Nephron progenitor cell (in vitro differentiated cells): ENCODE measurements at places on chromosomes 12 and 14.

GRCh38 chr12:58566599-58566998 is 353.7 kb downstream of the LRIG3 start:
- DNase-seq, result no peak

DNA sequence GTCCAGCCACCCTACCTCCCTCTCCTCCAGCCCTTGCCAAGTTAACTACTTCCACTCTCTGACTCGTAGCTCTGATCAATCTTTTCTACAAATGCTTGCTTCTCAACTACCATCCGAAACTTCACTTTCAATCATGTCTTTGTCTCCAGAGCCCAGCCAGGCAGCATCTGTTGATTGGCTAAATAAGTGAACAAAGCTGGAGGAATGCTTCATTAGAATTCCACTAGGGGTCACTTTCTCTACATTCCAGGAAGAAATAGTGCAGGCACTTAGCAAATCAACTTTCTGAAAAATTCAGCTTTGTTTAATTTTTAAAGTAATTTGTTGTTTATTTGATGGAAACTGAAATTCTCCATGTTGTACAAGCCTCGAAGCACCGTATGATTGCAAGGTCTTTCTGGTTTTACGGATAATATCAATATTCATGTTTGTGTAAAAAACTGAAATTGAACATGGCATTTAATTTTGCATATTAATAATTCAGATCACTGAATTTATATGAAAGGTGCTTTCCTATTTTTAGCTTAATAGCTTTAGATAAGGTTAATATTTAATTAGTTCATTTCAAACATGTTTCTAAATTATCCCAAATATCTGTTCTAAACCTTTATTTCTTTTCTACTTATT is 32.4 kb upstream of the HELB start:
- no peak for DNase-seq

GRCh38 chr14:92954933-92955332 is 32.0 kb downstream of the CHGA start:
- DNase-seq, result no peak

DNA sequence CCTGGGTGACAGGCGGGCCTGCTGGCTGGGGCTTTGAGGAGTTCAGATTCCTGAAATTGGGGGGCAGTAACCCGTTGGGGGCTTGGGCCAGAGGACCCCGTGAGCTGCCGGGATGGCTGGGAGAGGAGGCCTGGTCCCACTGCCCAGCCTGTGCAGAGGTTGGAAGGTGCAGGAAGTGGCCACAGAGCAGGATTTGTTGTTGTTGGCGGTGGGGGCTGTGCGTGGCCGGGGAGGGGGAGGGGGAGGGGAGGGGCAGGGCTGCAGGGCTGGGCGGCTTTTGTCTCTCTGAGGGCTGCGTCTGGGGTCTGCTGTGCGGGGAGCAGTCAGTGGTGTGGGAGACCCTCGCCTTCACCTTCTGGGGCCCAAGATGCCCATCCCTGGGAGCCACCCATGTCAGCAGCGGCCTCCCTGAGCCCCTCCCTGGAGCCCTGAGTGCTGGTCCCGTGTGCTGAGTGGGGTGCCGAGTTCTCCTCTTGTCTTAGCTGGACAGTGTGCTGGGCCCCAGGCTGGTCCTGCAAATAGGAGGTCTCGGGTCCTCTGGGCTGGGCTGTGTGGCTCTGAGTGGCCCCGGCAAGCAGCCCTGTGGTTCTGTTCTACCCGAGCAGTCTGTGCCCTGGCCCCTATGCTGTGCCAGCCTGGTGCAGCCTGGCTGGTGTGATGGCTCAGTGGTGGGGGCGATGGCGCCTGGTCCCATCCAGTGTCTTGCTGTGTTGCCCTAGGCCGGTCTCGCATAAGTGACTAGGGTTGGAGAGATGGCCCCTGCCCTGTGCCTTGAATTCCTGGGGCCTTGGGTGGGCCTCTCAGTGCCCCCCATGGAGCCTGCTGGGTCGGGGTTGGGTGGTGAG is 10.3 kb downstream of the KIF26A start:
- DNase-seq, result no peak

DNA sequence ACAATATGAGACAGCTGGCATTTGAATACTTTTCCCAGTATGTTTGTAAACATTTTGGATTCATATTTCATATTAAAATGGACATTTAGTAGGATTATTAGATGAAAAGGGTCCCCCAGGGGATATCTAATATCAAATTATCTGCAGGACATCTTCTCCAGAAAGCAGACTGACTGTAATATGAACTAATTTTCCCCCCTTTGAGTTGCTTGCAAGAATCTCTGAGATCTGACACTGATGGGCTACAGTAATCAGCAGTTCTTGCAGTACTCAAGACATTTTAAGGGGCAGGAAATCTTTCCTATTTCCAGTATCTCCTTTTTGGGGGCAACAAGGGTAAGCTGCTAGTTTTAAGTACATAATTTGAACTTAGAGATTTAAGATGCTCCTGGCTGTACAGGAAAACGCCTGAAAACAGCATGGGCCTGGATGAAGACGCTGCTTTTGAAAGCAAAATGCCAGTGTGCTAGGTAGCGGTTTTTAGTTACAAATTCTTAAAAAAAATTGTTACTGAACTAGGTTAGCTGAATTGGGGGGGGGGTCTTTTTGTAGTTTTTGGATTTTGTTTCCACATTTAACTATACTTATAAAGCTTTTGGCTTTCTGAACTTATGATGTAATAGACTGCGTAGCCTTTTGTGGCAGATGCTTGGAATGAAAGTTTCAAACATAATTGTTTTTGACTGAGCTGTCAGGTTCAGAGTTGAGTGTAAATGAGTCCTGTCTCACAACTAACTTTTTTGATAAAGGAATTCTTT is 2.2 kb downstream of the FRMD6 start:
- no peak for DNase-seq

DNA sequence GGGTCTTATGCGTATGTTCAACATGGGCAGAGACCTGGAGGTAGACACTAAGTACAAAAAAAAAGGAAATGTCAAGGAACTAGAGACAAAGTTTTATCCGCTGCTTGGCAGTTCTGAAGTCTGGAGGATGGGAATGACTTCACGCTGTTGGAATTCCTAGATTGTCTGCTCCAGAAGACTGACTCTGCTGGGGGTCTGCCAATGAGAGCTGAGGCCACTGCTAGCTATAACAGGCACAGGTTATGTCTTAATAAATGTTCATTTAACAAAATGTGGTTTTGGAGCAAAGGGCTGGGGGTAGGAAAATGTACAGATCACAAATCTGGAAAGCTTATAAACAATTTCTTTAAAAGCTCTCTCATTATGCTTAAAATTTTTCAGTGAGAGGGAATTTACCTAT is 5.9 kb downstream of the RNASE8 start:
- DNase-seq, result no peak

- DNase-seq, result no peak
Measured at GRCh38 chr14:63996625-63997220, 143.9 kb downstream of the SYNE2 start.

DNA sequence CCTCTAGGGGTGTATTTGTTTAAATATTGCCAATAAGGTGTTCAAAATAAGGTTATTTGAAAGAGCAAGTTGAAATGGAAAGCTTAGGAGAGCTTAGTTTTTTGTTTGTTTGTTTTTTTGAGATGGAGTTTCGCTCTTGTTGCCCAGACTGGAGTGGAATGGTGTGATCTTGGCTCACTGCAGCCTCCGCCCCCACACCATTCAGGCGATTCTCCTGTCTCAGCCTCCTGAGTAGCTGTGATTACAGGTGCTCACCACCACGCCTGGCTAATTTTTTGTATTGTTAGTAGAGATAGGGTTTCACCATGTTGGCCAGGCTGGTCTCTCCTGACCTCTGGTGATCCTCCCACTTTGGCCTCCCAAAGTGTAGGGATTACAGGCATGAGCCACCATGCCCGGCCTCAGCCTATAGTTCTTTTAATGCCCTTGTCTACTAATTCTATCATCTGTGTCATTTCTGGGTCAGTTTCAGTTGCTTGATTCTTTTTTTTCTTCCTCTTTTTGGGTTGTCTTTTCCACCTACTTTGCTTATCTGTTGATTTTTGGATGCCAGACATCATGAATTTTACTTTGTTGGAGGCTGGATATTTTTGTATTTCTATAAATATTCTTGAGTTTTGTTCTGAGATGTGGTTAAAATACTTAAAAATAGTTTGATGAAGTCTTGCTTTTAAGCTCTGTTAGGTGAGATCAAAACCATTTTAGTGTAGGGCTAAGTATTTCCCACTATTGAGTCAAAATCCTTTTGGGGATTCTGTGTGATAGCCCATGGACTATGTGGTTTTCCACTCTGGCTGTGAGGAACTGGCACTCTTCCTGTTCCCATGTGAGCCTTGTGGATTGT is 18.7 kb downstream of the RCOR1 start:
- no peak for DNase-seq

- DNase-seq, result no peak
Measured at GRCh38 chr12:124564971-124565491, 2.4 kb downstream of the NCOR2 start.

- DNase-seq, result no peak
Measured at GRCh38 chr12:108911915-108912314, 32.0 kb downstream of the DAO start.

DNA sequence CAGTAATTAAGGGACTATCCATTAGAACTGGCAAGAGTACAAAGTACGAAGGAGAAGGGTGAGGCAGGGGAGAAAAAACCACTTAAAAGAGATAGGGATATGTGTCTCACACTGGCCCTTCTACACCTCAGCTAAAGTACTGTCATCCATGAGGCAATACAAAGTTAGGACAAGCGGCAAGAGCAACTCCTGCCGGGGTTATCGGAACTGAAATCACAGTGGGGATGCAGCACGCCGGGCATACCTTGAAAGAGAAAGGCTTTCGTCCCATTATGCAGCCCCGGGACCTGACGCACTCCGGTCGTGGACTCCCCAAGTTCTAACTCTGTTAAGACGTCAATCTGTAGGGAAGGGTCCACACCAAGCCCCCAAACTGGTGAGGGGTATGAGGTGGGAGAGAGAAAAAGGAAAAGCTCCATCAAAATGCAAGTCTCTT is 1.1 kb downstream of the NELL2 start:
- peak; percentile 17 for DNase-seq

DNA sequence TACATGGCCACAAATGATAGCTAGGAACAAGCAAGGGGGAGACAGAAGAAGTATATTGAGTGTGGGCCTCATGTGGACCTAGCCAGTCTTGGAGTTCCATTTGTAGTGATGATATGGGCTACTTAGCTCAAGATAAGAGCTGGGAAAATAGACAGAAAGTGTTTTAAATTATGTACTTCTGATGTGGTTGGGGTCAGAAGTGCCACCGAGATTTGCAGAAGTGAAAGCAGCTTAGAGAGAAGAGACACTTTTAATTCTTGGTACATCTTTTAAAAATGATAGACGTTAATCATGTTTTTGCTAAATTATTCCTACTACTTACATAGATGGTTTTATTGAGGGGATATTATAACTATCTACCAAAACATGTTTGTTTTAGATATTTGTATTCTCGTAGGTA is 198.3 kb upstream of the PDZRN4 start:
- DNase-seq, result no peak

DNA sequence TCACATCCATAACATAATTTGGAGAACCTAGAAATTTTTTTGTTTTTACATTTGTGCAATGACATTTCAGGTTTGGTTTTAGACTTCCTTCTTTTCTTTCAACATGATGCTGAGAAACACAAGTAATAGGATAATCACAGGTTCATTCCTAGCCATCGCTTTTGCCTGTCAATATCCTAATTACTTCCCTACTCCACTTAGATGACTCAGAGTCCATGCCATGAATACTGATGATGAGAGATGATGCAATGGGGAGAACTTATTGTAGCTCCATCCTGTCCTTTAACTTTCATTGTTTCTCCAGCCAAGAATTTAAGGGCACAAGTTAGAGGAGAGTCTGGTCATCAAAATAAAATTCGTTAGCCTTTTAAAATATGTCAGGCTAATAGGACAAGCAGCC is 101.3 kb downstream of the PTPRO start:
- DNase-seq, result no peak

DNA sequence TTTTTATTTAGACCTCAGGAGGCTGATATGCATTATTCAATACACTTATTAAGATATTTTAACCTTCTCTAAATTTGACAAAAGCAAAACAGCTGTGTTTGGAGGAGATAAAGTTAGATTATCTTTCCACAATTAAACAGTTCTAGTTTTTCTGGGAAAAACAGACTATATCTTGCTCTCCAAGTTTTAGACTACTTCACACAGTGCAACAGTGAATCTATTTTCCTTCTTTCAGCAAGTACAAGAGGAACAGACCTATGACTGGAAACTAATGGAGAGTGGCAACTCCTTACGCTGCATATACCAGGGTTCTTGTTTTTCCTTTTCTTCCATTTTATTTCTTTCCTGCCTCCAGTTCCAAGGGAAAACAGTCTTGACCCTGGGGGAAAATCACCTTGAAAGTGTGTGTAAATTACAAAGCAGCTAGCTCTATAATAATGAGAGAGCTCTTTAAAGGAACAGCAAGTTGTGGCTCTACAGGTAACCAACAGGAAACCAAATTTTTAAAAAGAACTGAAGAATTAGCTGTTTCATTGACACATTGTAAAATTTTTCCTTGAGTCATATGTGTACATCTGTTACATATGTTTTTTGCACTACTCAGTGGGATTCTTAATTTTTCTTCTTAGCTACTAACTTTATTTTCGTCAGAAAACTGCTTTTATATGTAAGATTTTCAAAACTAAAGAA is 27.4 kb downstream of the DNM1L start:
- DNase-seq, result no peak

DNA sequence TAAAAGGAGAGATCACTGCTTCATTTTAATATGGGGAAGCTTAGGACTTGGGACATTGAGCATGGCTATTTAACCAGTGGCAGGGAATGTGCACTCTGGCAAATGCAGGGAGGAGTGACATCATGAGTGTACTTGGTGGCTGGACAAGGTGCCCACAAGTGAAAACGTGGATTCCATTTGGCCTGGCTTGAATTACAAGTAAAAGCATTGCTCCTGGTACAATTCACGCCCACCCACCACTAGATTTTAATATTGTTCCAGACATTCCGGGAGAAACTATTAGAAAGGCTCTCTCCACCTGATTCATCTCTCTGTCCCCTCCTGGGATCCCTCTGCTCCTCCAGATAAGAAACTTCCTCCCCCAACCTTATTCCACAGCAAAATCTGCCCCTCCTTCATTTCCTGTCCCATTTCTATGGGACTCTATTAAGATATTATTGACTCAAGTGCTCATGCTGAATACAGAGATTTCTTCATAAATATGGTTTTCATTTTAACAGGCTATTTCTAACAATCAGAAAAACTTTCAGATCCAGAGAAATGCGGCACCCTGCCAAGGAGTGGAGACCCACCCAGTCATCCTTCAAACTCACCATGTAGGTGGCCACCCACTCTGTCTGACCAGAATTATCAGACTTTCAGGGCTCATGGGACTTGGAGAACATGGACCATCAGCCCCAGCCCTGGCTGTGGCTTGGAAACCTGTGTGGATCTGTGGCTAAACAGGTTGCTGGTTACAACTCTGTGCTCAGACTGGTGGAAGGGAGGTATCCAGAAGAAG is 43.2 kb downstream of the SSPN start:
- DNase-seq, result no peak

DNA sequence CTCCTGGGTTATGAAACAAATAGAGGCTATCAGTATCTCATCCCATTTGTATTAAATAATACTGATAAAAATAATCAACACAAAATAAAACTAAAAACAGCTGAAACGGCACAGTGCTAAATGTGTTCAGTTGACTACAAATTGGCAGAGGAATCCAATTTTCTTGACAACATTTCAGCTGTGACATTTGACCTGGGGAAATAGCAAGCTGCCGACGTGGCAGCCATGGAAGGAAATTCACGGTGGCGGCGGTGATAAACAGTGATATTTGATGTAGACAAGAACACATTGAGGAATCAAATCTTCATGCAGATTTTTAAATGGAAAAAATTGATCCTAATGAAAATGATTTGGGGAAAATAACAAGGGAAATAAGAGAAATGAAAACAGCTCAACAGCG is 159.1 kb upstream of the RTL1 start:
- no peak for DNase-seq

GRCh38 chr14:28584951-28585350 is 181.6 kb upstream of the FOXG1 start:
- no peak for DNase-seq
